ENCODE measurements at places on chromosomes 2 and 18.

DNA sequence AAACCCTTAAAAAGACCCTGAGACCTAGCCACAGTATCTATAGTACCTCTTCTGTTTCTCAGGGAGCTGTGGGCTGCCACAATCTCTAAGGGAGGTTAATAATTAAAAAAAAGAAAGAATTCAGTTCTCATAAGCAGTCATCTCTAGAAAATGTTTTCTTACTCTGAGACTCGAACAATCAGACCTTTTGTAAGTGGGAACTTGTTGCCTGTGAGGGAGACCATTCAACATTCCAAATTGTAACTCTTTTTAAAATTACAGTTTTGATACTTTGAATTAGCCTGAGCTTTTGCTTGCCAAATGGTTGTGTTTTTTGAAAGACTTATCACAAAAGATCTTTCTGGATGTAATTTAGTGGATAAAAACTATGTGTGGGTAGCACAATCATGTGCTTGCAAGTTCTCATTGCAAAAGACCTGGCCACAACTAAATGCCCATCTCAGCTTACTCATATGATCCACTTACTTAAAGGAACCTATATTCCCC lies 33.3 kb downstream of the IL1R2 start:
- DNase-seq = no peak

DNA sequence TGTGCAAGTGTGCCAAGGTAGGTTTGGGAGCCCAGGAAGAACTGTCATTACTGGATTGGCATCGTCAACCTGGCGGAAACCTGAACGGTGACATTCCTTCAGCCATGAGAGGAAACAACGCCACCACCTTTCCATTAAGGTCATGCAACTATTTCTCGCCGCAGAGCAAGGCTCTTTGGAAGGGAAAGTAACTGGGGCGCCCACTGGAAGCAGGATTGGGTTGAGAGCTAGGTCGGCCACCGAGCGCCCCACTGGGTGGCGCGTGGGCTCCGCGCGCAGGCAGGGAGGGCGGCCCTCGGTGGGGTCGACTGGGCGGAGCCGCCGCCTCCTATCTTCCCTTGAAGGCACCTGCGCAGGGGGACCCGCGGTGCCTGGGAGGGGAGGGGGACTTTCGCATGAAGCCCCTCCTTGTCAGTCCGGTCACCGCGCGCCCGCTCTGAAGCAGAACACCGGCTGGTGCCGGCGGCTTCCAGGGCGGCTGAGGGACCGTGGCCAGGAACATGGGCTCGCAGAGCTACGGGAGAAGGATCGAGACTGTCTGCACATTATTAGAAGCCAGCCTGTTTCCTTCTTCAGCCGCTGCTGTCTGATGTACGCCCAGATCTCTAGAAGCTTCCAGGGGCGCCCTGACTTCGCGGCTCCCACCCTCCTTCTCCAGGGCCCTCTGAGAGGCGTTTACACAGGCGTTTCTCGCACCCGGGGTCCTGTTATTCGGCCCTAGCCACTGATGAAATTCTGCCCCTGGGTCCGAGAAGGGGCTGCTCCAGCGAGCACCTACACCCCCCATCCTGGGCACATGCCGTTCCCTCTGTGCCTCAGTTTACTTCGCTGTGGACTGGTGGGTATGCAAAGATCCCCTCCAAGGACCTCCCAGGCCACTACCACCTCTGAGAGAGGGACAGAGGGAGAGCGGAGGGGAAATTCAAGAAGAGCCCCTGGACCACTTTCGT lies 27.3 kb upstream of the MAL start:
- no peak for DNase-seq

DNA sequence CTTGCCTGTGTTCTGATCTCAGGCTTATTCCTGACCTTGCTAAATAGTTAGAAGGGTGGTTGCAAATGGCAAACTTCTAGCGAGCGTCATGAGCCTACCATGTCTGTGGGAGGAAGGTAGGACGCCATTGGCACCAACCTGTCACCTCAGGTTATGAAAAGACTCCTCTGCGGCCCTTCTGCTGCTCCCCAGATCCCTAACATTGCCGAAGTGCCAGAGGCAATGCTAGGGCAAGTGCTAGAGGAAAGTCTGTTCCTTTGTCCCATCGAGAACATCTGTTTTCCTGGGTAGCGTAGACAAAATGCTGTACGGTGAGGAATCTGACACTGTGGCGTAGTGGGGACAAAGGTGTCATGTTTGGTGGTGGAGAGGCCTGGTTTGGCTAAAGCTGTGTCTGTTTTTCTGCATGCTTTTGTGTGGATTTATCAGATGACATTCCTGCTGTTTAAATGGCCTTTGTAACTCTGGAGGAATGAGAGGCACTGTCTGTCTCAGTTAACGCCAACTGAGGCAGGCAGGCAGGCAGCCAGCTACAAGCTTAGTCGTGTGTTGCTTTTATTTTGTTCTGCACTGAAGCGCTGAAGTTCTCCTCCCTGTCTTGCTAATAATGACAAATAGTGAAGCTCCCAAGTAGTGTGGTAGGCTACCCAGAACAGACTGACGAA lies 94.1 kb downstream of the PRPF40A start:
- no peak for DNase-seq

- no peak for DNase-seq
Observed at GRCh38 chr2:63786471-63786870, 55.2 kb upstream of the UGP2 start.

DNA sequence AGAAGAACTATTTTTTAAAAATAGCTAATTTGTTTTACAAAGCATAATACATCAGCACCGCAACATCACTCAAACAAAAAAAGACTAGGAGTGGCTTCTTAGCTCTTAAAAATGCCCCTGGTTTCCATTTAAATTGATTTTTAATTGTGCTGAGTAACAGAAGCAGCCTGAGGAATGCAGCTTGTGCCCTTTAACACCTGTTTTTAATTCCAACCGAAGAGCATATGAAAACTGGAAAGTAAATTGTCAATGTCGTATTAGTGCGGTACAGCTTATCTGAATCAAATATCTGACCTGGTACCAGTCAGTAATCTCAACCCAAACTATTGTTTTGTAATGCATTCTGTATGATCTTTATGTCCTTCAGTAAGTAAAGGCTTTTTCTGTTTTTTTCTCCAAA lies 13.2 kb upstream of the CD302 start:
- no peak for DNase-seq

DNA sequence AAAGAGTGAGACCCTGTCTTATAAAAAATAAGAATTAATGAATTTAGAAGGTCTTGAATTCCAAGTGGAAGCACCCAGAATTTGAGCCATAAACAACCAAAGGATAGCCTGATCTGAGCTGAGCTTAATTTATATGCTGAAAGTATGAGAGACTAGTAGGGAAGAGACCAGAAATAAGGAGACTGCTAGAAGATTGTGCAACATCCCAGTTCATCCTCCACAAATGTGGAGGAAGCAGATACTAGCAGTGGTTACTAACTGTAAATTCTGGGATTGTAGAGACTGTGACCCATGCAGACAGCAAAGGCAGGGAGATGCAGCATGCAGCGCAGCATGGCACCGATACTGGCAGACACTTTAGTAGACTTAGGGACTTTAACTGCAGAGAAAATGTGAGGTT lies 1.5 kb upstream of the SULT1C2 start:
- DNase-seq = no peak

GRCh38 chr2:1339388-1340140 lies 73.7 kb upstream of the TPO start:
- DNase-seq = no peak

- no peak for DNase-seq
Observed at GRCh38 chr2:132584976-132585817, 84.8 kb downstream of the LYPD1 start.

GRCh38 chr2:227849906-227850305 lies 21.5 kb upstream of the DAW1 start:
- no peak for DNase-seq

DNA sequence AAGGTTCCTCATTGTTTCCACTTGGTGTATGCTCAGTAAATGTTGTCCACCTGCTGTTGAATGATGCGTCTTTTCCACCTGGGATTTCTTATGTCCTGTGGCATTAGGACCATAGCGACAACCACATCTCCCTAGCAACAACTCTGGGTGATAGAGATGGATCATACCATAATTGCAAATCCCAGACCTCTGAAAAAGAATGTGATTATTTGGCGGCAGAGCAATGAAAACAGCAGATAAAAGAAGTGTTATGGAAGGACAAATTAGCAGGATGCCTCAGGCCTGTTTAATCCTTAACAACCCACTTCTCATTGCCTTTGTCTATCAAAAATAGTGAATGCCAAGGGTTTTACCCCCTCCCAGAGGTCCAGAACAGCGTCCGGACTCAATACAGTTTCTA lies 278.9 kb downstream of the TSN start:
- DNase-seq = no peak

GRCh38 chr2:224668123-224668909 lies 47.8 kb downstream of the CCDC195 start:
- no peak for DNase-seq

- no peak for DNase-seq
Observed at GRCh38 chr18:69841117-69841516, 106.6 kb downstream of the CD226 start.

DNA sequence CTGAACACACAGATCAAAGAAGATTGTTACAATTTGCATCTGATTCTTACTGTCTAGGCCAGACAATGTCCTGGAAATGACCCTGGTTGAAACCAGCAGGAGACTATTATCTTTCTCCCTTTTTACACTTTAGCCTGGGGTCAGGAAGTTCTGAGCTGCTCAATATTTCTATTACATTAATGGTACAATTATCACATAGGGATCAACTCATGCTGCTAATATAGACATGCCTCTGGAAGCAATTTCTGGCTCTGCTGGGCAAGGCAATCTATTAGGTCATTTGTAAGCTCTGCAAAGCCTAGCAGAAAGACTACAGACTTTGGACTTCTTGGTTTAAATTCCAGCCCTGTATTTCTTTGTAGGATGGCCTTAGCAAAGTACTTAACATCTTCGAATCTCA lies 205.3 kb downstream of the LRP1B start:
- DNase-seq = no peak

DNA sequence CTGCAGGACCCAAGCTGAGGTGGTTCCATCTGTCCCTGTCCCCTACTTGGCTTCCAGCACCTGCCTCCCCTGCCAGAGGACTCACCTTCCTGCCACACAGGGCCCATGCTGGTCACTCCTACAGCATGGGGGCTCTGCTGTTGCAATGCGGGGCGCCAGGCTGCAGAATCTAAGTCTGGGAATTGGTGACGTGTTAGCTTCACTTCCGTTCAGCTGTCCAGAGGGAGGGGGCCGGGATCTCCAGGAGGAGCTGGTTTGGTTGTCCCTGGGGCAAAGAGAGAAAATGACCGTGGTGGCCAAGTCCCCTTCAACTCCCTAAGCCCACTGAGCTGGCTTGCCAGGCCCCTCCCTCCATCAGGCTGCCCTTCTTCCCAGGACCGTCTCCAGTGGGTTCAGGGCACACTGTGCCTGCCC lies 69.5 kb downstream of the IL1R2 start:
- DNase-seq = no peak

Measured in D721Med (cell line).